ENCODE measurements at places on chromosomes 5 and 9.

- peak; percentile 29 for DNase-seq
These were observed 1.6 kb upstream of the HAPLN1 start for GRCh38 chr5:83721953-83722901.

DNA sequence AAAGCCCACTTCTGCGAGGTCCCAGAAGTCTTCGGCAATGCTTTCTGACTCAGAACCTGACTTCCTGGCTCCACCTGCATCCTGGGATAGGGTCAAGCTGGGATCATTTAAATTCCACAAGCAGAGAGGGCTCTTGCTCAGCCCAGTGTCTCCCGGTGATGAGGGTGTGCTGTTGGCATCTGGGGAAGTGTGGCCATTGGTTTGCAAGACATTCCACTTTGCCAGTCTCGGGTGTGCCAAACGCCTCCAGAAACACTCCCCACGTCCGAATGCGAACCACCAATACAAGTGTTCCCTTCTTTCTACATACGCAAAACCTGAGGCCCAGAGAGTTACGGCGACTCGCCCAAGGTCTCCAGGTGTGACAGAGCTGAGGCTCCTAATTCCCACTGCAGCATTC is 43.1 kb upstream of the FCN2 start:
- no peak for DNase-seq

- DNase-seq: peak; percentile 67
These were observed 560 bp downstream of the DOCK2 start for GRCh38 chr5:169637549-169638121.

DNA sequence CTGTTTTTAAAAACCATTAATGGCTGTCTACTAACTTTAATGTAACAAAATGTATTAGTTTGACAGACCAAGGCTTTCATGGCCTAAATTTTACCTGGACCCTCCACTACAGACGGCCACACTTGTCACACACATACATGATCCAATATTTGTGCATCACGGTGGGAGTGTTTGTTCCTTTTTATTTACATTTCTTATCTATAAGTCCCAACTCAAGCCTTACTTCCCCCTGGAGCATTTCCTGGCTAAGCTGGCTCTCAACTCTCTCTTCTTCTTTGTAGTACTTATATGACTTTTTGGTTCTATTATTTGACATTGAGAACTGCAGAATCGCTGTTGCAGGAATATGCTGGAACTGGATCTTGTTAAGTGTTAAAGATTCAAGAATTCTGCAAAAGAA is 534.4 kb downstream of the RAB3C start:
- no peak for DNase-seq

DNA sequence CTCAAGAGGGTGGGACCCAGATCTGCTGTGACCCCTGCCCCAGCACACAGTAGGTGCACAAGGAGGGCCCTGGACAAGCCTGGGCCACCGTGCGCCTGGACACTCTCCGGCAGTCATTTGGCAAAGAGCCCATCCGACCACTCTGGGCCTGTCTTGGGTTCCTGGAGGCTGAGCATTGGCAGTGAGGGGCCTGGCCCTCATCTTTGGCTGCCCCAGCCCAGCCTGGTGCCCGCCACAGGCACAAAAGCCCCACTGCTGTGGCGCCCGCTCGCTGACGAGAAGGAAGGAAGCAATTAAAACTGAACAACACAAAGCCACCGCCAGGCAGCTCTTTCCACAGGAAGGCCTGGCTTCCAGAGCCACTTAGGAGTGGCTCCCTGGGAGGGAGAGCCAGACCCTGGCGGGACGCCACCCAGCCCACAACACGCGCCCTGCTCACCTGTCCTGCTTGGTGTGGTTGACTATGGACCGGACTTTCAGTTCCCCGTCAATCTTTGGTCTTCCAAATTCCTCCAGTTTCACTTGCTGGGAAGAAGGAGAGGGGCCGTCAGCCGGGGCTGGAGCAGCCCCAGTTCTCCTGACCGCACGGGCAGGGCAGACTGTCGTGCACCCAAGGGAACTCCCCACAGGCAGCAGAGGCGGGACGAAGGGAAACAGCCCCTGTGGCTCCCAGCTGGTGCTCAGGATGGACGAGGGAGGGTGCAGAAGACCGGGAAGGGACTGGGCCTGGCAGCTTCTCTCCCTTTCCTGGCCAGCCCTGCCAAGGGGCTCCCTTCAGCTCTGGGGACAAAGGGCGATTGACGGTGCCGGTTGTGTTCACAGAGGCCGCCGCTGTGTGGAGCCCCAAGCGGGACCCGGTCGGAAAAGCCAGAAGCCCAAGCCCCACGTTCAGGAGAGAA is 50.9 kb upstream of the SARDH start:
- no peak for DNase-seq

DNA sequence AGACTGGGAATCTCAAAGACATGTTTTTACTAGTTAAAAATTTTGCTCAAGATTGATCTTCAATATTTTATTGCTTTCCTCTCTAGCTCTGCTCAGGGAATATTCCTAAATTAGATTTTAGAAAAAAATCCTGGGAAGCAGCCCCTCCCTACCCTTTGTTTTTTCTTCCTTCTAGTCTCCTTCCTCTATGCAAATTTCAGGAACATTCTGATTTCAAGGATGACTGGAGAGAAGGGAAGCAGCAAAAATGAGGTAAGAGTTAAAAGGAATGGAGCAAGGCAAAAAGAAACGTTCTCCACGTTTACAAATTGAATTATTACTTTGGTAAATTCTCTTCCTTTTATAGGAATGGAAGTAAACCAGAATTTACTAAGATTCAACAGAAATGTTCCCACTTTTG is 493.4 kb upstream of the TUSC1 start:
- DNase-seq: no peak

DNA sequence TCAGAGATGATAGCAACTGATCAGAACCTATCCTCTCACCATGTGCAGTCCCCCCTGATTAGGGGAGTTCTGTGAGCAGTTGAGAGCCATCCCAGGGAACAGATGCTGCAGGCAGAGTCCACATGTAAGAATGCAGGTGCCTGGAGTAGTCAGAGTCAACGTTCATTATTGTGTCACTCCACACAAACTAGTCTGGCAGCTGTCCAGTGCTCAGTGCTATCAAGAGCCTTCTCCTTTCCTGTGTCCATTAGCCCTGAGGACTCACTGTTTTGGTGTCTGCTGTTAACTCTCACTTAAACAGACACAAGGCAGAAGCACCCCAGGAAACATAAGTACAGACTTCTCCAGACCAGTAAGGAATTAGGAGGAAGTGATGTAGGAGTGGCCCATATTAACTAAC is 2.5 kb downstream of the SH3TC2 start:
- DNase-seq: peak; percentile 93

Data from hematopoietic multipotent progenitor cell treated with erythropoietin and hydrocortisone succinate and interleukin-3 and kit ligand, for 6 days (in vitro differentiated cells).